Activated CD4-positive, alpha-beta T cell treated with anti-CD3 and anti-CD28 coated beads, Interleukin-2, amount 10 ng/mL, durations not matched to agents 7 days and 5 days (primary cell): ENCODE measurements at places on chromosomes 16 and 17.
A peak's percentile ranks its signal among the peaks of the same experiment; 100 is the strongest.

DNA sequence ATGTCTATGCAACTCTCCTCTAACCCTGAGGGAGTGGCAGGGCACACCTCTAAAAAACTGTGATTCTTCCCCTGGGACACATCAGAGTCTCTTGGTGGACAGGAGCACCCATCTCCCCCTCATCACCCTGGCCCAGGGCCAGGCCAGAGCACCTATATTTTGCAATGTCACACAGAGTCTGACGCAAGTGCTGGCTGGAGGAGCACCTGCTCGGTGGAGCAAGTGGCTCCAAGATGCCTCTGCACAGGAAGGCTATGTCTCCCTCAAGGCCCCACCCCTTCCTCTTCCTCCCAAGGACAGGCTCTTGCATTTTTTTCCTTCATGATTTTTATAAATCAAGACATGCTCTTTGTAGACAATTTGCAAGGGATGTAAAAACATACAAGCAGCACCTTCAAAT is 13.3 kb downstream of the SNN start:
- DNase-seq = no peak

DNA sequence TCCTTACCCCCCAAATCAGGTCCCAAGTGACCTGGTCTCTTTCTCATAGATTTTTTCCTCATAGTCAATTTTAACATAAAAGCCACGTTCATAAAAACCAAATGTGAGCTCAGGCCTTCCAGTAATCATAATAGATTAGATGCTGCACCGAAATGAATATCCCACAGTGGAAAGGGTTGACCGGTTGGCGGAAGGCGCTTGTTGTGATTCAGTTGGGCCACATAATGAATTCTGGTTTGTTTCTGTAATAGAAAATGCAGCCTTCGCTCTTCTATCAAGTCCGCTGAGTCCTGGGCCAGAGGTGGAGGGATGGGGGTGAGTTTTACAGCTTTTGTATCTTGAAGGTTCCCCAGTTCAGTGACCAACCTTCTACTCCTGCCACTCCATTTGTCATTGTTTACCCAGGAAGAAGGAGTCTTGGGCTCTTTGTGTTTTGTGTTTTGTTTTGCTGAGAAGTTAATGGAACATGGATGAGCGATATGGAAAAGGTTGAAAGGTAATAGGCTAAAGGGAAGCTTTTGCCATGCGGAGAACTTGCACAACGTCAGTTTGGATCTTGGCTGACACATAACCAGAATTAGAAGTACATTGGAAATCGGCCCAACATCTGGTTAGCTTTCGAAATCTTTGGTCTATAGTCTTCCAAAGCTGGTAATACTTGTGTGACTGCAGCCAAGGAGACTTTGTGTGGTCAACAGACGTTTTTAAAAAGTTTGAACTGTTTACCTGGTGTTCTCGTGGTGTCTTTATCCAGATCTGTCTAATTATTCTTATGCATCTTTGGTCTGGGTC is 89.5 kb downstream of the CLEC16A start:
- no peak for DNase-seq

GRCh38 chr17:2033153-2033552 is 3.2 kb downstream of the DPH1 start:
- no peak for DNase-seq

DNA sequence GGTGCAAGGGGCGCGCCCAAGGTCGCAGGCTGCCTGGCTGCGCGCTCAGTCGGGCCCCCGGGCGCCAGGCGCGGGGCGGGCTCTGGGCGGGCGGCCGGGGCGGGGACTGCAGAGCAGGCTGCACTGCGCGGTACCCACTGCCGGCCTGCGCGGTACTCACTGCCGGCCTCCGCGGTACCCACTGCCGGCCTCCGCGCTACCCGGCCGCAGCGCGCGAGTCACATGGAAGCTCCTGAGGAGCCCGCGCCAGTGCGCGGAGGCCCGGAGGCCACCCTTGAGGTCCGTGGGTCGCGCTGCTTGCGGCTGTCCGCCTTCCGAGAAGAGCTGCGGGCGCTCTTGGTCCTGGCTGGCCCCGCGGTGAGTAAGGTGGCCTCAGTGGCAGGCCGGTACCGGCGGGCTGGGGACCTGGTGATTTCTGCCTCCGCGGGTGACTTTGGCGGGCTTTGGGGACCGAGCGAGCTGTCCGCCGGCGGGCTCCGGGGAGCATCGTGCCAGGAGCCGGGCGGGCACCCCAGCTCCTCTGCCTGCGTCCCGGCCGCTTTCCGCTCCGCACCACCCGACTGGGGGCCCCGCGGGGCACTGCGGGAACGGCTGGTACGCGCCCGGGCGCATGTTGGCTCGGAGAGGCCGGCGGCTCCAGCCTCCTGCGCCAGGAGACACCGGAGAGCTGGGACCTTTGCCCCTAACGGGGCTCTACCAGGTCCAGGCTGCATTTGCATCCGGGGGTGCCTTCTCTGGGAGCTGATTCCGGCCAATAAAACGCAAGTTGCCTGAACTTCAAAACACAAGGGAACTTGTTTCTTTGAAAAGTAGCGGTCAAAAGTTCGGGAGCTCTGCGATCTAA is at the start of gene SLC47A1:
SLC47A1 (plus strand) TSS at position 137 of the 844 bp plus-strand sequence; CDS start at position 223, 86 bp downstream.
- DNase-seq = no peak

DNA sequence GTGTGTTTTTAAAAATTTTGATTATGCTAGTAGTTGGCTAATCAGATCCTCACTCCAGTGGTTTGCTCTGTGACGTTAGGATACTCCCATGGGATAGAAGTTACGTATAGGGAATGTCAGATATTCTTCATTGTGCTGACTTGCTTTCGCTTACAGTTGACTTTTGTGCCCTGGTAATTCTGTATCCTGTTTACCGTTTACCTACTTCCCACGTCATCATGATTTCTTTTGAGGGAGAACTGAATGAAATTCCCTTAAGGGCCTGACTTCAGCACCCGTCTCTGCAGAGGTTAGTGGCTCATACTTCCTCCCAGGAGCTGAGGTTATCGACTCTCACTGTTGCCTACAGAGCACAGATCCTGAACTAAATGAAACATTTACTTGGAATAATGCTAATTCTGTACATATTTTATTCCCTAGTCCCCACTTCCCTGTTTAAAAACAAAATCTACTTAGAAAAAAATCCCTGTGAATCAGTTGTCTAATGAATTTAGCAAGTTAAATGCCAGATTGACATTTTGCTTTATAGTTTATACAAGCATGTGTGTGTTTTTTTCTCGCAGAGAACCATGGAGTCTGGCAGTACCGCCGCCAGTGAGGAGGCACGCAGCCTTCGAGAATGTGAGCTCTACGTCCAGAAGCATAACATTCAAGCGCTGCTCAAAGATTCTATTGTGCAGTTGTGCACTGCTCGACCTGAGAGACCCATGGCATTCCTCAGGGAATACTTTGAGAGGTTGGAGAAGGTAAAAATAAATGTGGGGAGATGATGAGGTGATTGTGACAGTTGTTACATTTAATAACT is 2.8 kb downstream of the PRKAR1A start:
- DNase-seq = no peak

DNA sequence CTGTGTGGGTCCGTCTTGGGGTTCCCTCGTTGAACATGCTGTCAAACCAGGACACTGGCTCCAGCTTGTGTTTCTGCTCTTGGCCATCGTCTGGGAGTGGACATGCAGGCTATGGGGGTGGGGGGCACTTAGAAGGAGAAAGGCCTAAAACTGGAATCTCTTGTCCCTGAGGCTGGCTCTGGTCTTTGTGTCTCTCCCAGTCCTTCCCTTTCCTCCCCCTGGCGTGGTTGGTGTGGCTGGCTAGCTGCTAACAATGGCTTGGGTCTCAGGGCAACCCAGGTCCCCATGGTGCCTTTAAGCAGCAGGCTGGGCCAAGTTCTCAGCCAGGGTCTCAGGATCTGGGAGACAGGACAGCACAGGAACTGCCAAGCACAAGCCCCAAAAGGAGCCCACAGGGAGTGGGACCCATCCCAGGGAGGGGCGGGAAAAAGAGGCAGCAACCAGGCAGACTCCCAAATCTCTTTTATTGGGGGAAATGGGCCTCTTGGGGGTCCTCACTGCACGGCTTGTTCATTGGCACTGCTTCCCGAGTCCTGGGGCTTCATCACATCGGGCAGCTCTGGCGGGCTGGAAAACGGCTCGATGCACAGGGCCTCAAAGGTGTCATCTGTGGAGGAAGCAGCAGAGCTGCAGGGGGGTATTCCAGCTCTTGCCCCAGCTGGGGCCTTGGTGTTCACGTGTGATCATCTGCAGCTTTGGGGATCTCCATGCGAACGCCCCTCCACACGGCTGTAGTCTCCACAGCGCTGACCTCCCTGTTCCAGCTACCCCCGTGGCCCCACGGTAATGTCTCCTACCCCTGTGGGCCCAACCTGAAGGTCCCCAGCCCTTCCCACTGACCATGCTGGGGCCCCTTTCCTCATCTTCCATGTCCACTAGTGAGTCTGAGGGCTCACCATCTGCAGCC is 5.3 kb downstream of the ELOB start:
- no peak for DNase-seq

DNA sequence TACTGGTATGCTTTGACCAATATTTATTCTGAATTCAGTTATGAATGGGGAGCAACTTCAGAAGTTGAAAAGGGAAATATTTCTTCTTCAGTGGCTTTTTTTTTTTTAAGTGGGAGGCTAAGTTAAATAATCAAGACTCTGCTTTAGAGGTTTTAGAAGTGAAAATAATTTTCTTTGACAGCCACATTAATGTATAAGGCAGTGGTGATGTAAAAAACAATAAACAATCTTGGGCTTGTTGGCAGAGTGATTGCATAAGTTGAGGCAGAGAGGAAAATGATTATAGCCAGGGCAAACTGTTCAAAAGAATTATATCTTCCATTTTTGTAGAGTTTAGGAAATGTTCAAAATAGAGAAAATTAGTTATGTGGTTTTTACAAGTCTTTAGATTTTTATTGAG is 5.4 kb upstream of the KRT12 start:
- no peak for DNase-seq

DNA sequence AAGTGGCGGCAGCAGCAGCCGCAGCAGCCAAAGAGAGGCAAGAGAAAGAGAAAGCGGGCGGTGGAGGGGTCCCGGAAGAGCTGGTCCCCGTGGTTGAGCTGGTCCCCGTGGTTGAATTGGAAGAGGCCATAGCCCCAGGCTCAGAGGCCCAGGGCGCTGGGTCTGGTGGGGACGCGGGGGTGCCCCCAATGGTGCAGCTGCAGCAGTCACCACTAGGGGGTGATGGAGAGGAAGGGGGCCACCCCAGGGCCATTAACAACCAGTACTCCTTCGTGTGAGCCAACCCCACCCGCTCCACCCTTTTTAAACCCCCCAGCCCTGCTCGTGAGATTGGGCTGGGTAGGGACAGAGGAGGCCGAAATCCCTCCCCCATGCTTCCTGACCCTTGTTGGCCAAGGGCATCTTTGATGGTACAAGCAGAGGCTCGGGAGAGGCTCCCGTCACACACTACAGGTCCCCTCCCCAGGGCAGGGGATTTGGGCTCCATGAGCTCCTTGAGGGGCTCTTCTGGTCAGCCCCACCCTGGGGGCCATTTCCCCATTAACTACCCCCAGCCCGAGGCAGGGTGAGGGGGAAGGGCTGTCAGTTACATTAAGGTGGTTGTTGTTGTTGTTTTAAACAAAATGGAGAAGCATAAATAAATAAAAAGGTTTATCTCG is 4.6 kb upstream of the ATP2A1 start:
- peak; percentile 62 for DNase-seq

DNA sequence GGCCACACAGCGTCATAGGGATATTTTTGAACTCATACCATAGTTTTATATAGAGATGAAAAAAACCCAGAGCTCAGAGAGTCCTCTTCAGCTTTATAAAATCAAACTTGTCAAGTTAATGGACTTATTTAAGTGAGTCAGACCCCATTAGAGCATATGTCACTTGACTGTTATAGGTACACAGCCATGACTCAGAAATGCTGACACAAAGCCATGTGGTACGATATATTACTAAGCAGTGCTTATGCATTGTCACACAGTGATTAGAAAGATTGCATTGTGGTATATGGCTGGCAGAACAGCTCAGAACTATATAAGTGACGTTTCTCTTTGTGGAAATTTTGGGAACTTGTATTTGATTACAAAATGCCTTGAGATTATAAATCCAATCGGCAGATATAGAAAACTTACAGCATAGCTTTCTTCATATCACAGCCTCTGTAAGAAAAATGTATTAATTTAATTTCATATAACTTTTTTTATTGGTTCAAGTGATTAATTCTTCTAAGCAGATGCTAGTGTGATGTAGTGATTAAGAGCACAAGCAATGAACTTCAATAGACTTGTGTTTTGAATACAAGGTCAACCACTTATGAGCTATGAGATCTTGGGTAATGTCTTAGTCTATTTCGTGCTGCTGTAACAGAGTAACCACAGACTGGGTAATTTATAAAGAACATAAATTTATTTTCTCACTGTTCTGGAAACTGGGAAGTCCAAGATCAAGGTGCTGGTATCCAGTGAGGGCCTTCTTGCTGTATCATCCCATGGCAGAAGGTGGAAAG is 25.8 kb upstream of the GINS3 start:
- no peak for DNase-seq

- no peak for DNase-seq
Measured at GRCh38 chr16:88869673-88869980, 3.2 kb upstream of the PABPN1L start.

- no peak for DNase-seq
Measured at GRCh38 chr17:11618861-11619566, 20.7 kb downstream of the DNAH9 start.

GRCh38 chr17:27525836-27526603 is 69.8 kb downstream of the KSR1 start:
- DNase-seq = no peak

GRCh38 chr16:47713225-47713595 is 252.1 kb downstream of the PHKB start:
- DNase-seq = no peak

DNA sequence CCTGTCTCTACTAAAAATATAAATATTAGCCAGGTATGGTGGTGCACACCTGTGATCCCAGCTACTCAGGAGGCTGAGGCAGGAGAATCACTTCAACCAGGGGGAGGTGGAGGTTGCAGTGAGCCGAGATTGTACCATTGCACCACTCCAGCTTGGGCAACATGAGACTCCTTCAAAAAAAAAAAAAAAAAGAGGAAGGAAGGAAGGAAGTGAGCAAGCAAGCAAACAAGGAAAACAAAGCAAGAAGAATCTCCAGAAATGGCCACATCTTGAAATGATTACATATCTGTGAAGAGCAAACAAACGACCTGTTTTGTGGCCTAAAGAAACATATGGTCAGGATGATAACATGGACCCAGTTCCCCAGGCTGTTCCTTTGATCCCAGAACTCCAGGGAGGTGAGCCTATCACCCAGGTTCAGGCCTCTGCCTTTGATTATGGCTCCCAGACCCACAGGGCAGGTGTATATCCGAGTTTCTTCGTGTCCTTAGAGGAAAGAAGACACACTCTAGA is 8.9 kb downstream of the ACOX1 start:
- no peak for DNase-seq

- DNase-seq = no peak
Measured at GRCh38 chr16:73998707-73999106, 297.9 kb upstream of the PSMD7 start.
